ENCODE measurements at places on chromosomes 16 and 17.

DNA sequence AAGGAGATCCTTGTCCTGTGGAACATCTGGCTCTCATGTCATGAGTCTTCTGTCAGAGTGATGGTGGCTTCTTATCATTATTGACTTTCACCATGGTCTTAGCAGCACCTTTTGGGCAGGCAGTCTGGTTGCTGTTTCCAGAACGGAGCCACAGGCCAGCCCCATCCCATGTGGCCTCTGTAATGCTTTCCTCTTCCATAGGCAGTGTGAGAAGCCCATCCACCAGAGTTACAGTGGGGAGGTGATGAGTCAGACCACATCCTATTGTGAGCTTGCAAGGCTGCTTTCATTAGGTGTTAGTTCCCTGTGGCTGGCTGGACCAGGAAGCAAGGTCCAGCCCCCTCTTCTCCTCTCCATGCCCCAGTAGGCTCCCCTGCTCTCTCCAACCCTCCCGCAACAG lies 30.8 kb upstream of the SPACA3 start:
- no peak for DNase-seq

- DNase-seq = no peak
These were observed 17.3 kb downstream of the FA2H start for GRCh38 chr16:74757349-74757748.

GRCh38 chr17:12599186-12599920 lies 66.3 kb upstream of the MYOCD start:
- no peak for DNase-seq

GRCh38 chr17:28719021-28719433 lies 758 bp upstream of the RPL23A start:
- DNase-seq = no peak

DNA sequence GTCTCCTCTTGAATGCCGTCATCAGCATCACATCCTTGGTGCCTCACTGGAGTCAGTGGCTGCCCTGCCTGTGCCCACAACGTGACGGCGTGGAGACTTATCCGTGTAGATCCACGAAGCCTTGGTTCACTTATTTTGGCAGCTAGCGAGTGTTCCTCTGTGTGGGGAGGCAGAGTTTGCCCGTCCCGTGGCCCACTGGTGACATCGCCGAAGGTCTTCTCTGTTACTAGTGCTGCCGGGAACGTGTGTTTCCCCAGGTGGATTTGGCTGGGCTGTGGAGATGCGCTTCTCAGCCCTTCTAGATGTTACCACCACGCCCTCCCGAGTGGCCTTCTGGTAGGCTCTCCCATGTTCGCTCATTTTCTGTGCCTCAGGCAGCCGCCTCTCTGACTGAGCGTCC lies 169.6 kb downstream of the SEC14L1 start:
- DNase-seq = no peak

GRCh38 chr16:71811261-71811803 lies 2.7 kb upstream of the AP1G1 start:
- DNase-seq = no peak

DNA sequence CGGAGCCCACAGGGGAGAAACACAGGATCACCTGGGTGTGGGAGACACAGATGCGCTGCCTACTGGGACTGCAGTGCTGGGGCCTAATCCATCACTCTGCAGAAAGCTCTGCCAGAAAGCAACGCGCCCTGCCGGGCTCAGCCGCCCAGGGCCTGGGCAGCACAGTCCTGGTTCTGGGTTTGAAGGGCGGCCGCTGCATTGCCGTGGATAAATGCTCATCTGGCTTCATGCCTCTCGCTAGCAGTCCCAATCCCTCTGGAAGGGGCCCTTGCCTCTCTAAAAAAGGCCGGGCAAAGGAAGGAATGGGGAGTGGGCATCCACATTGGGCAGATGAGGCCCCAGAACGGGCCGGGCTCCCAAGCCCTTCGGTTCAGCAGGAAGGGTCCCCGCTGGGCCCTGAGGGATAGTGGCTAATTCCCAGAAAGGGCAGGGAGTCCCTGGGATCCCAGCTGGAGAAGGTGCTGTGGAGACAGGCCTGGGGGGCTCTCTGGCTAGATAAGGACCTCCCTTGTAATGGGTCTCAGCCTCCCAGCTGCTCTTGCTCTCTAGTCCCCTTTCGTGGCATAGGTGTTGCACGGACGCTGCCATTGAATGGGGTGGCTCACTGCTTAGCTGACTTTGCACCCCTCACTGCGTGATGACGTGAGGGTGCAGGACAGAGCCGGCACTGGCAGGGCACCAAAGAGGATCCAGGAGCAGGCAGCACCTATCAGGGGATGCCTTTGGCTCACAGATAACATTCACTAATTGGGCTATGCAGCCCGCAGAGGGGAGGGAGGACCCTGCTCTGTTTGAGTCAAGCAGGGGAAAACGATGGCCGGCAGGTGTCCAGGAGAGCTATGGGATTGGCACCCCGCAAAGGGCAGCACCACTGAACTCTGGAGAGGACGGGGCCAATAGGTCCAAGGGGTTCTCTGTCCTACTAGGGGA lies 88.6 kb downstream of the PGS1 start:
- no peak for DNase-seq

DNA sequence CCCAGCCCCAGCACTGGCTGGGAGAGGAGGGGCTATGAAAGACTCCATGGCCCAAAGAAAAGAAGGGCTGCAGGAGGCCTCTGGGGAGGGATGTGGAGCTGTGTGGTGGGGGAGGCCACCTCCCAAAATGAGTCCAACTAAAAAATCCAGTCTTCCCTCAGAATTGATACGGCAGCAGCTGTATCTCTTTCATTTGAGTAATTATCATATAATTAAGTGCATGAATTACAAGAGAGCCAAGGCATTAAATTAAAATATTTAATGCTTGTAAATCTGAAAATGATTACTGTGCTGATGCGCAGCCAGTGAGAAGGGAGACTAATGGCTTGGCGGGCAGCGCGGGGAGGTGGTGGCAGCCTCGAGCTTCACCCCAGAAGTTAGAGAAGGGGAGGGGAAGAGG lies 192.8 kb downstream of the C16orf78 start:
- DNase-seq = no peak

DNA sequence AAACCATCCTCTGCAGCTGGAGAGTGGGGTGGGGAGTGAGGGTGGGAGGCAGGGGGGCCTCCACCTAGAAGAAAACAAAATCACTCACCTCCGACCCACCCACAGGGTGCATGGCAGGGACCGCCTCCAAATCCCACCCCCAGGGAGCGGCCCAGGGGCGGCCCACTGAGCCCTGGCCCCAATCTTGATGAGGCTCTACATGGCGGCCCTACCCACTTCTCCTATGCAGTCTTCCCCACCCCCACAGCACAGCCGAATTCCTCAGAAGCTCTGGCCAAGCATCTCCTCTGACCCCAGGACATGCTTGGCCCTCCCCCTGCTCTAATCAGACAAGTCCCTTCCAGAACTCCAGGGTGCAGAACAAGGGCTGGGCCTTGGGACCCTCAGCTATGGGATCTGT lies 18.2 kb upstream of the FASN start:
- no peak for DNase-seq
